ENCODE measurements at places on chromosomes 4 and X. TPM values are rescaled to one million over a fixed set of nuclear protein-coding genes. Genes with fewer than 3 reads are reported as not detected.

The SPANXN1 gene
- total RNA-seq = not detected

The FAM156A gene
- total RNA-seq = 12.6 TPM

The IL21 gene
- total RNA-seq = not detected

The TMSB15A gene
- total RNA-seq = 0.28 TPM

The ATP1B4 gene
- total RNA-seq = not detected

The CFI gene
- 232 TPM for total RNA-seq

The STK32B gene
- 0.28 TPM for total RNA-seq

The RAB41 gene
- total RNA-seq = not detected

The TCEAL6 gene
- not detected for total RNA-seq

The EREG gene
- total RNA-seq = 0.51 TPM

The COX7B2 gene
- total RNA-seq = not detected

The SSX2 gene
- total RNA-seq = not detected

The SMR3B gene
- not detected for total RNA-seq

The ARX gene
- not detected for total RNA-seq

The SGMS2 gene
- total RNA-seq = 41.7 TPM

The GAGE13 gene
- total RNA-seq = not detected

The DSPP gene
- total RNA-seq = under 0.01 TPM

The UNC5C gene
- 1.2 TPM for total RNA-seq

The SLC25A43 gene
- 10.9 TPM for total RNA-seq

The BTC gene
- 0.84 TPM for total RNA-seq

The CT45A5 gene
- total RNA-seq = not detected

The FSTL5 gene
- total RNA-seq = not detected

The MTMR8 gene
- 1.1 TPM for total RNA-seq

The UCHL1 gene
- 0.75 TPM for total RNA-seq

The MAGT1 gene
- 121 TPM for total RNA-seq

The EDNRA gene
- 1.5 TPM for total RNA-seq

The MAGEC1 gene
- total RNA-seq = not detected

The AREG gene
- not detected for total RNA-seq

The ZNF732 gene
- not detected for total RNA-seq

The MAGEB3 gene
- not detected for total RNA-seq

Measured in liver (tissue), 10 donors.